ENCODE measurements at places on chromosomes 6 and 20. TPM values are rescaled to one million over a fixed set of nuclear protein-coding genes. Genes with fewer than 3 reads are reported as not detected.
A peak's percentile ranks its signal among the peaks of the same experiment; 100 is the strongest.

DNA sequence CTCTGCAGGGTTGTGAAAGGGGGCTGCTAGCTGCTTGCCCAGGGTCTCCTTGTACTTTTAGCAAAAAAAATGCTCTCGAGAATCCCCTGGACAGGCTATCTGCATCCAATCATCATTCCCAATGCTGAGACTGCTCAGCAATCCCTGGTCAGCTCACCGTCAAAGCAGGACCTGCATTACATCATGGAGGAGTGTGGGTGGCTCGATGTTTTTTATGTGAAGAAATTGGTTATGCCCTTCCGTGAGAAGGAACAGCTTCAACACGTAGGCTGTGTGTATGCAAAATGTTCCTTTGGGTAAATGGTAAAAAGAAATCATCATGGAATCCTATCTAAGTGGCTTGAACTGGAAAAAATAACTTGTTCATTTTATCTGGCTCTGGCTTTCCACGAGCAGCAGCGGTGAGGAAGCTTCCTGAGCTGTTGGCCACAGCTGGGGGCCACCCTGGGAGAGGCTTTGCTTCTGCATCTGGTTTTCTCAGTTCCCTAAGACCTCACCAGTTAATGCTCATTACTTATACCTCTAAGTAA, 111.4 kb downstream of the FYN start:
- DNase-seq, result no peak

DNA sequence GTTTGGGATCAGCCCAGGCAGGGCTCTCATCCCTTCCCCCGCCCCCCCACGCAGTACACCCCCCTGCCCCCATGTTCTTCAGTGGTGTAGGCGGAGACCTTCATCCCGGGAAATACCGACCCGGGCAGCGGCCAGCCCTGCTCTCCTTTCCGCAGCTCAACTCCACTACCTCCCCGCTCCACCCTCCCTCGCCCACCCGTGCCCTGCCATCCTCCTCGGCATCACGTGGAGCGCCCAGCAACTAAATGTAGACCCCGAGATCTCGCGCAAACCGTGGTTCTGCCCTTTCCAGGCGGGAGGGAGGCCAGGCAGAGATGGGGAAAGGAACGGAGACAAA, 1932.2 kb upstream of the DEFB115 start:
- DNase-seq, result no peak

DNA sequence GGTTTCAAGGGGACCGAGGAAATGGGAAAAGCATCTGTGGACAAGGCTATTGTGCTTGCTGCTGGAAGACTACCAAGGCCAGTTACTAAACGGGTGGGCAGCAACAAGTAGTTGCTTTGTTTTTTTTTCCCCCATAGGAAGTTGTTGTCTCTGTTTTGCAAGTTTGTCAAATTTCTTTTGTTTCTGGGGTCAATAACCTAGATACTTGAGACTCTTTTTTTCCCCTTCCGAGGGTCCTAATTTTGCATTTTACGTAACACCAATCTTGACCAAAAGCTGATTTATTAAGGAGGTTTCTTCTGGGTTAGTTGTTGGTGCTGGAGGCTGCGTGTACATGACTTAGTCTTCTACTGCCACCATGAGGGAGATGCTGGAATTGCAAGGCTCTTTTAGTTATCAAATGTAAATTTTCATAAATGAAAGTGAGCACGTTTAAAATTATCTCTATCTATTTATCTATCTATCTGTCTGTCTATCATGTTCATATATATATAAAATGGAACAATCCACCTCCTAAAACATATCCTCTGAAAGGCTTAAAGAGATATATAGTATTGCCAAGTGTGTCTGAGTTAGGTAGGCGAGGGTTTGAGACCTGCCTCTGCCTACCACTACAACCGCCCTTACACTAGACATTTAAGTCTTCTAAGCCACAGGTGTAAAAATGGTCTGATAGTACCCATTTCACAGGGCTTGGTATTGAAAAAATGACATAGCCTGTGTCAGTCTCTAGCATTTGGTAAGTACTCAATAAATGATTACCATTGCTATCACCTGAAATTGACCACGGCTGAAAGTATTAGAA, 60.2 kb downstream of the GCLC start:
- peak; percentile 54 for DNase-seq

GRCh38 chr6:48535582-48536009, 424.6 kb upstream of the PTCHD4 start:
- no peak for DNase-seq

DNA sequence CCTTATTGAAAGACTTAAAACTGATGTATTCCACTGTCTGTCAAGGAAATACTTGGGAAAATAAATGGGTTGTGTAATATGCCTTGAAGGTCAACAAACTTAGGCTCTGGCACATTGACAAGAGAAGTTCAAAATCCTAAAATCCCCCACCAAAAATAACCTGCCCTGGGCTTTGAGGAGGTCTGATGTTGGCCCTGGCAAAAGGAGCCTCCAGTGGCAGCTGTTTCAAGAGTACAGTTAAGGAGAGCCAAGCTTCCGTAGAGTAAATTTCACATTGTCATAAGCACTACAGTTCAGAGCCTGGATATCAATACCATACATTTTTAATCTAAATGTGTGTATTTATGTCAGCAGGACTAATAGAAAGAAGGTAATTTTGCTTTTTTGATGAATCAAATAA, 282.7 kb downstream of the EYA4 start:
- DNase-seq, result no peak

- DNase-seq, result no peak
Observed at GRCh38 chr20:2385026-2385425, 4.3 kb downstream of the TGM6 start.

DNA sequence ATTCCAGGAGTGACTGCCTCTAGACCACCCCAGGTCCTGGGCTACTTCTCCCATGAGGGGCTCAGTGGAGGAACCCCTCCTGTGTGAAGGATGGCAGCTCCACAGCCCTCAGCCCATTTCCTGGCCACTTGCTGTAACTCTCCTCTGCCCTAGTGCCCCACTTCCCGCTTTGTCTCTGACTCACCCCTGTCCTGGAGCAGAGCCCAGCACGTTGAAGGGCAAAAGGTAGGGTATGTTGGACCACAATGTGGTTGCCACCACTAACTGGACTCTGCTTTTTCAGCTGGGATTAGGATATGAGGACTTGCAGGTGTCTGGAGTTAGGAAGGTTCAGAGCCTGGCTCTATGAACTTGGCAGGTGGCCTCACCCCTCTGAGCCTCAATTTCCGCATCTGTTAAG, 2.4 kb downstream of the MYBL2 start:
- no peak for DNase-seq

- DNase-seq, result no peak
Observed at GRCh38 chr20:63473555-63474449, 1.3 kb upstream of the KCNQ2 start.

DNA sequence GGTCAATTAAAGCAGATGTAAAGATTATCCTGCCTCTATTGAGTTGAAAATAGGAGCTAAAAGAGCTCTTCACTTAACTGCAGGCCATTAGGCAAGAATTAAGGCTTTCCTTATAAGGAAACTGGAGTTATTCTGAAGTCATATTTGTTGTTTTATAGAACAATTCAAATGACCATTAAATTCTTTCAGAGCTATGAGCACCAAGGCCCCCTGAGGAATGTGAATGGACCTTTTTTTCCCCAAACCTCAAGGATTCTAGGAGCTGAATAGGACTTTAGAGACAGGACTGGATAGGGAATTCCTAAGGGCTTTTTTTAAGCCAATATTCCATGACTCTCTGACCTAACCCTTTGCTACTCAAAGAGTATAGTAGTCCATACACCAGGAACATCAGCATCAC, 565.7 kb upstream of the BTBD3 start:
- DNase-seq, result no peak

DNA sequence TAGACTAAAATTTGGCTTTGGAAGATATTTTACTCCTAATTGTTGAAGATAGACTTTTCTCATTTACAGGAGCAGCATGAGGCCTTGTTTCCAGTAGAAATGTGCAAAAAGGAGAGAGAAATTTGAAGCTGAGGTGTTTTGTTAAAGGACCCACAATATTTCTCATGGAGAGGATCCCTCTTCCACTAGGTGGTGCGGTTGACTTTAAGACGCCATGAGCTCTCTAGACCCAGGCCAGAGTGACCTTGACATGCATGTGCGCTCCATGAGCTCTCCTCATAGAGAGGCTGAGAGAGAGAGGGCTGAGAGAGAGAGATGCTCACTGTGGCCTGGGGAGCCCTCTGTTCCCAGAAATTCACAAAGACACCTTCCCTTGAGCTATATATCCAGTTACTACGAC, 861.2 kb upstream of the EYS start:
- no peak for DNase-seq

GRCh38 chr6:141846639-141847038, 286.1 kb upstream of the GJE1 start:
- no peak for DNase-seq

DNA sequence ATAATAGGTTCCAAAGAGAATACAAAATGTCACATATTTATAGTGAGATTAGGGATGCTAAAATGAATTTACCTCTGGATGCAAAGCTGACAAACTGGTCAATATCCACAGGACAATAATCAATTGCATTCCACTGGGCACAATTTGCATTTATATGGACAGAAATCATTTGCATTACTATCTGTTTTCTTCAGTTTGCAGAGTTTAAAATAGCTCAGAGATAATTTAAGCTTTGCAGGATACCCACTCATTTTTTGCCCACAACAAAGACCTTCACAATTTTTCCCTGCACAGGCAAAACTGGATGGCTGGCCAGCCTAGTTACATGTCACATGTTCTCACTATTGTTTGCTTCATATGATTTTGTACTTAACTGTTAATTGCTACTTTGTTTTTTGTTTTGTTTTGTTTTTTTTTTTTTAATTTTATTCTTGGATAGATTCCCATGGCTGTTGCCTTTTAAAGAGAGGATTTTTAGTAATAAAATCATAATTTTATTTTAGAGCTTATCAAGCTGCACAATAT, 483.5 kb downstream of the UTRN start:
- DNase-seq, result no peak

DNA sequence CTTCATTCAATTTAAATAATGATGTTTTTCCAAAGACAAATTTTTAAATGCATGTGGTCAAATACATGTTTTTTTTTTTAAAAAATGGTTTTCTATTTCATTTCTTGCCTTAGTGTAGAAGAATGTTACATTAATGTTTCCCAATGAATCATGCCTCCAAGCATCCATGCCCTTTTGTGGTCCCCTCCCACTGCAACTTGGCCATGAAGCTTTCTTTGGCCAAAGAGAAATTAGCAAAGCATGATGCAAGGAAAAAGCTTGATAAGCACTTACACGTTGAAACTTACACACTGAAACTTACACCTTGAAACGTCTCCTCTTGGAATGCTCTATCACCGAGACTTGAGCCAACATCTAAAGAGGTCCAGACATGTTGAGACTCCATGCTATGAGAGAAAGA, 93.0 kb upstream of the ELOVL5 start:
- no peak for DNase-seq

GRCh38 chr20:53298911-53299310, 294.7 kb downstream of the ZNF217 start:
- no peak for DNase-seq

GRCh38 chr20:49983848-49984408, 1.1 kb downstream of the SNAI1 start:
- no peak for DNase-seq

- DNase-seq, result no peak
Observed at GRCh38 chr6:126747728-126748540, 370.5 kb upstream of the RSPO3 start.

GRCh38 chr20:48189181-48189580, 403.9 kb upstream of the SULF2 start:
- DNase-seq, result no peak

DNA sequence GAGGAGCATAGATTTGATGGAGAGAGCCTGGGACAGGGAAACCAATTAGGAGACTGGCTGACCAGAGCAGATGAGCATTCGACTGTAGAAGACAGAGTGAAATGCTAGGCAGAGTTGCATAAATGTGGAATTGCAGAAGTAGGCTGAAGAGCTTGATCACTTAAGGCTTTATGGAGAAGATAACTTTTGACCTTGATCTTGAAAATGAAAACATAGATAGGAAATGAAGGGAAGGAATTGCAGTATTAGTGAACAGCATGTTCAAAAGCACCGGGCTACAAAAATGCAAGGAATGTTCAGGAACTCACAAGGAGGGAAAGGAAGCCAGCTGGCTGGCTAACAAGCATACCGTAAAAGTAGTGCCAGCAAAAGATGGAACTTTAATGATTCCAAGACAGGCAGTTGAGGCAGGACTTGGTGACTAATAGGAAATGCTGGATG, 20.5 kb upstream of the LTV1 start:
- no peak for DNase-seq

- no peak for DNase-seq
Observed at GRCh38 chr6:109672839-109673238, 18.2 kb downstream of the AK9 start.

DNA sequence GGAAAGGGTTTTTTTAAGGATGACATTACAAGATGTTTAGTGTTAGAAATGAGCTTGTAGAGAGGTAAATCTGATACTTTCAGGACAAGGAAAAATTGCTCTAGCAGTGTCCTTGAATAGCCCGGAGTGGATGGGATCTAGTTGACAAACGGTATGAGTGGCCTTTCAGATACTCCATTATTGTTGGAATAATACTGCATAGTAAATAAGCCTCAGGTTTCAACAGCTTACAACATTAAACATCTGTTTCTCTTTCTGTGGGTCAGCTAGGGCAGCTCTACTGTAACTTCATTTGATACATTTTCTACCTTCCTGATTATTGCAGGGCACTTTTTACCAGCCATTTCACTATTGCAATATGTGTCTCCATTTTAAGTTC, 118.0 kb downstream of the B3GAT2 start:
- no peak for DNase-seq

- no peak for DNase-seq
Observed at GRCh38 chr20:52145587-52145986, 46.0 kb downstream of the ZFP64 start.

DNA sequence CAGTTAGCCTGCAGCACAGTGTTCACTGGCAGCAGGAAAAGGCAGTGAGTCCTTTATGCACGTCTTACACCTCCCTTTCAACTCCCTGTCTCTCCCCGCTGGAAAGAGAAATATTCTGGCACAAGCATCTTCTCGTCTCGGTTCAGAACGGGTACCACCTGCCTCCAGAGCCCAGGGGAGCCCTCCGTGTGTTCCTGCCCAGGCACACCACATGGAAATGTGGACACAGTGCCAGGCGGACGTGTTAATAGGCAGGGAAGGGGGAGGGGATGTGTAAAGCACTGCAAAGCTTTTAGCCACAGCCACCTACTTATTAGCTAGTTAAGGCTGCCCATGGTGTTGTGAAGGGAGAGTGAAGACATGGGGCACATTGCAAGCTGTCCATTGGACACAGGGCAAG, 219.7 kb downstream of the FARS2 start:
- DNase-seq, result no peak

Gene HLA-DRA
- 0.12 TPM for total RNA-seq

Gene LINC00237
- not detected for total RNA-seq

Gene GNAS-AS1
- total RNA-seq, result 1.7 TPM

Gene CDSN
- not detected for total RNA-seq

Gene BNIP5
- total RNA-seq, result not detected

Gene GHRH
- not detected for total RNA-seq

Gene POLR1H
- 32.5 TPM for total RNA-seq

Gene SNTA1
- 10.4 TPM for total RNA-seq

All from NCI-H460 (cell line).